ENCODE measurements at places on chromosomes 11 and 22. TPM values are rescaled to one million over a fixed set of nuclear protein-coding genes. Genes with fewer than 3 reads are reported as not detected.

DNA sequence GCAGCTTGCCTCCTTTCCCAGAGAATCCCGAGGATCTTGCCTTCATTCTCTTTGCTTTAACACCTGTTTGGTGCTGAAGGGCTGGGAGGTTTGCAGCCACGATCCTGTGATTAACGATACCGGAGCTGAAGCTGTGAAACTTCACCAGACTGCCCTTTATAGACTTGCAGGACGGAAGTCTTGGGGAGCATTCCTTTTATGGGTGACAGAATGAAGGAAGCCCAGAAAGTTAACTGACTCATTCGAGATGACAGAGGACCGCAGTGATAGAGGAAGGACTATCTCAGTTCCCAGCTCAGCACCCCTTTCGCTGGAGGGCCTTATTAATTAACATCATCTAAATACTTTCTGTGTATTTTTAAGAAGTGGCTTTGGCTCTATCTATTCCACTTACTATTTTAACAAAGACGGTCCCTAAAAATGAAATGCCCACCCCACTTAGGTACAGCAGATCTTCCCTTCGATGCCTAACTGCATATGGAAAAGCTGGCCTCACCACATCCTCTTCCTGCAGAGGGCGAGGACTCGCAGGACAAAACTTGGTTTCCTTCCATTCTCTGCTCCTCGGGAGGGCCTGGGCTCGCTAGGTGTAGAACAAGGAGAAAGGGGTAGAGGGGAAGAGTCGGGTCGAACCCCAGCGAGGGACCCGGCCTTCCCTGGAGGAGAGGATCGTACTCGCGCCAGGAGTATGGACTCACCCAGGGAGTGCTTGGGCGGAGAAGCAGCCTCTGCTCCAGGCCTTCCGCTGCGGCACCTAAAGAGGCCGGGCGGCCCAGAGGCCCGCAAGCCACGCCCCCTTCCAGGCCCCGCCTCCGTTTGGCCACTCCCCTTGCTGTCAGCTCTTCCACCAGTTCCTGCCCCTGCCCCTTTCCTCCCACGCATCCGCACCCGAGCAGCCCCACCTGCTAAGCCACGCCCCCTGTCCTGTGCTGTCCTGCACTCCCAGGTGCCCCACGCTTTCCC is 30.7 kb upstream of the USP47 start:
- no peak for DNase-seq

GRCh38 chr11:111322534-111322933 is 24.2 kb downstream of the POU2AF3 start:
- no peak for DNase-seq

- no peak for DNase-seq
Observed at GRCh38 chr11:76791861-76792260, 8.7 kb downstream of the TSKU start.

DNA sequence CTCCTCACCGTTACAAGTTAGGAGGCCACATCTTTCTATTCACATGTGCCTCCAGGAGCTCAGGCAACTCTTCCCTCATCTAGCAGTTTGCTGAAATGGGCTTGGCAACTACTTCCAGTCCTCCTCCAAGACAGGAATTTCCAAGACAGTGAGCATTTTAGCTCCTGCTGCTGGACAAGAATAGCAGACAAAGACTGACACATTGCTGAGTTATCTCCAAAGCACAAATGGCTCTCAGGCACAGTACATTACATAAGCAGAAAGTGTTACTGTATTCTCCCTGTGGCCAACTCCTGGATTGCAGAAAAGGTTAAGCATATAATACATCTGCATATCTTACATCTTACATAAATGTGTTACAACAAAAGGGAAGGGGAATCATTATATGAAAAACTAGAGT is 83.2 kb upstream of the POU2AF2 start:
- no peak for DNase-seq

GRCh38 chr22:45583504-45583903 is 80.8 kb downstream of the FBLN1 start:
- DNase-seq, result no peak

Gene TKFC
- 15.8 TPM for total RNA-seq

DNA sequence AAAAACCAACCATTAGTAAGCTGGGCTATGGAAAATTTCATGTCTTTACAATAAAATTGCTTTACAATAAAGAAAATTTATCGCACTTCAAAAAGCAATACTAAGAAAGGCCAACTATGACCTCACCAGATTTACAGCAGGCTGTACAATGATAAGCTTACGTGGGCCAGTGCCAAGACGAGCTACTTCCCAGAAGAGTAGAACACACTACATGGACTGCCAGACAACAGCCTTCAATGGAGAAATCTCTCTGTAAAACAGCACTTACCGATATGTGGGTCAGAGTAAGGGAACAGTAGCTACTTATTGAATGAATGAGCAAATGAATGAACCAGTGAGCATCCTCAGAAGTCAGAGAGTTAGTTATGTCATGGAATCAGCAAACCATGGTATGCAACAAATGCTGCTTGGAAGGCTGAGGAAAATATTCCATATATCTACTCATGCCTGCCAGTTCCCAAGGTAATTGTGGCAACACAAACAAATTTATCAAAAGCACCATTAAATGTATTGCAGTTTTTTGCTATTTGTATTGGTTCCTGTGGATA is 74.4 kb downstream of the SLC36A4 start:
- no peak for DNase-seq

DNA sequence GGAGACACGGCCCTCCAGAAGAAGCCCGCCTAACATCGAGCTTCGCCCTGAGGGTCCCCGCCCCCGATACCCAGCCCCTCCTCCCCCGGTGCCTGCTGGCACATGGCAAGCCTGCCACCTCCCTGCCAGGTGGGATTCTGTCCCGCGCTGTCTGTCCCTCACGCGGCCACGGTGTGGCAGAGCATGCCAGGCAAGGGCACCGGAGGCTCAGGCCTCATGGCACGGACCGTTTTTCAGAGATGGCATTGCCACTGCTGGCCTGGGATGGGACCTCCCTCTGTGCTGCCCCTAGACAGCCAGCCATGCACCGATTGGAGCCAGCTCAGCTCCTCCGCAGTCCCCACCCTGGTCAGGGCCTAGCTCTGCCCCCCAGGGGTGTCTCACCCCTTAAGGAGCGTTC is 19.4 kb downstream of the MRPL23 start:
- DNase-seq, result no peak

GRCh38 chr11:76033699-76034098 is 172.6 kb downstream of the WNT11 start:
- DNase-seq, result no peak

- DNase-seq, result no peak
Observed at GRCh38 chr11:101441747-101442146, 142.1 kb downstream of the TRPC6 start.
